ENCODE measurements at places on chromosomes 6 and 20. TPM values are rescaled to one million over a fixed set of nuclear protein-coding genes. Genes with fewer than 3 reads are reported as not detected.

DNA sequence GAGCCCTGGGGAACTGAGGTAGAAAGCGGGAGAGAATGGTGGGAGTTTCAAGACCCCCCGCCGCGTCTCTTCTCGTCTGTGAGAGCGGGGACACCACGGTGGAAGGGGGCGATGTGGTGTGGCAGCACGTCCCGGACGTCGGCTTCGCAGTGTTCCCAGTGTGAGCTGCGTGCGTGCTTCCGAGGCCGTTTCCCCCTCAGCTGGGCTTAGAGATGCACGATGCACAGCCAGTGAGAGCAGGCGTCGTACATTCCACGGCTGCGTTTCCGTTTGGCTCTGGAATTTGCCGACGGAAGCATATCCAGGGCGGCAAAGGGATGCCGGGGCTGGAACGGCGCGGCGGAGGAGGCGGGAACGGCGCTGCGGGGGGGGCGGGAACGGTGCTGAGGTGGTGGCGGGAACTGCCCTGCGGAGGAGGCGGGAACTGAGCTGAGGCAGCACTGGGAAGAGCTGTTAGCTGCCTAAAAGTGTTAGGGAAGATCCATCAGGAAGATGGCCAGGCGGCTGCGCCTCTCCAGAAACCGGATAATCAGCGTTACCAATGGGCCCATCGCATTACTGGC is 37.7 kb downstream of the KIF25 start:
- H3K36me3 ChIP-seq: no peaks in the 10 kb centered on the region
- no peak overlapping the region for H3K27ac ChIP-seq
- peak overlapping the region; percentile 66 for H3K4me3 ChIP-seq
- peak; percentile 67 for DNase-seq
- H3K27me3 ChIP-seq: no peaks in the 10 kb centered on the region
- peaks cover 24% of the 10 kb centered on the region for H3K4me1 ChIP-seq

DNA sequence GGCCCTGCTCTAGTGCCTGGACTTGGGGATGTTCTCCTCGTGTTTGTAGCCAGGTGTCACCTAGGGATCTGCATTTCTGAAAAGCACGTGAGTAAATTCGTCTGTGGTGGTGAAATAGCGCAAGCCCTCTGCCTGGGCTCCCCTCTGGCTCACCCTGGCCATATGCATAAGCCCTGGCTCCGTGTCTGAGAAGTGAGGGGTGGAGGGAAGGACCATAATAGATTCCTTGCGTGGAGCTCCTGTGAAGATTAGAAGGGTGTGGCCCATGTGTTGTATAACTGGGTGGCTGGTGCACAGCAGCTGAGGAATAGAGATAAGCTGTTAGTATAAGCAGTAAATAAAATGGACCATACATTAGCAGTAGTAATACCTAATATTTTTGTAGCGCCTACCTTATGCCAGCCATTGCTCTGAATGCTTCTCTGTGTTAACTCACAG is 4.8 kb downstream of the BCAS1 start:
- H3K4me3 ChIP-seq: no peak overlapping the region
- peaks cover 36% of the 10 kb centered on the region for H3K4me1 ChIP-seq
- DNase-seq: no peak
- H3K27me3 ChIP-seq: no peaks in the 10 kb centered on the region
- no peaks in the 10 kb centered on the region for H3K36me3 ChIP-seq

DNA sequence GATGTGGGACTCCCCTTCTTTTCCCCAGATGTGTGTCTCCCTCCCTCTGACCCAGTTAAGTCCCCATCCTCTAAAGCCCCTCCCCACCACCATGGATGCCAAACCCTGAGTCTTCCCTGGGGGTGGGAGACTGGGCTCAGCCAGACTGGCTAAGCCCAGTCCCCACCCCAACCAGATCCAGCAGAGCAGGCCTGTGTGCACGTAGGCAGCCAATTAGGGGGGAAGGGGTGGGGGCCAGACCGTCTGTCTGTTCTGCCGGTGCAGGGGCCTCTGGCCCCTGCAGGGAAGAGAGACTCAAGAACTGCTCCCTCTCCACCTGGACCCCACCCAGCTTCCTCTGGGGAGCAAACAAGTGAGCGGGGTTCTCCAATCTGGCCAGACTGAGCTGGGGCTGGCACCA is 605 bp downstream of the COX4I2 start:
- no peaks in the 10 kb centered on the region for H3K4me1 ChIP-seq
- DNase-seq: no peak
- no peak overlapping the region for H3K4me3 ChIP-seq

GRCh38 chr6:111533087-111533784 is 50.2 kb upstream of the REV3L start:
- H3K4me1 ChIP-seq: no peaks in the 10 kb centered on the region
- H3K36me3 ChIP-seq: no peaks in the 10 kb centered on the region
- H3K4me3 ChIP-seq: no peak overlapping the region
- no peak overlapping the region for H3K27ac ChIP-seq
- no peaks in the 10 kb centered on the region for H3K27me3 ChIP-seq
- DNase-seq: no peak

GRCh38 chr6:133040094-133040802 is 200.9 kb upstream of the EYA4 start:
- H3K27me3 ChIP-seq: peaks cover 7% of the 10 kb centered on the region
- no peaks in the 10 kb centered on the region for H3K4me1 ChIP-seq
- DNase-seq: peak; percentile 45
- H3K4me3 ChIP-seq: no peak overlapping the region

- peak; percentile 61 for DNase-seq
- H3K27me3 ChIP-seq: 0 out of 2 replicates have a peak, but pooled peaks cover 2% of the 10 kb centered on the region
- H3K27ac ChIP-seq: no peak overlapping the region
- no peak overlapping the region for H3K4me3 ChIP-seq
- H3K36me3 ChIP-seq: no peaks in the 10 kb centered on the region
Measured at GRCh38 chr6:154276810-154277628, 79.6 kb downstream of the IPCEF1 start.

- H3K4me1 ChIP-seq: peaks cover 4% of the 10 kb centered on the region
- H3K4me3 ChIP-seq: no peak overlapping the region
- H3K27ac ChIP-seq: no peak overlapping the region
- H3K27me3 ChIP-seq: peaks cover 28% of the 10 kb centered on the region
Measured at GRCh38 chr6:93423542-93423941, 4.2 kb upstream of the EPHA7 start.

DNA sequence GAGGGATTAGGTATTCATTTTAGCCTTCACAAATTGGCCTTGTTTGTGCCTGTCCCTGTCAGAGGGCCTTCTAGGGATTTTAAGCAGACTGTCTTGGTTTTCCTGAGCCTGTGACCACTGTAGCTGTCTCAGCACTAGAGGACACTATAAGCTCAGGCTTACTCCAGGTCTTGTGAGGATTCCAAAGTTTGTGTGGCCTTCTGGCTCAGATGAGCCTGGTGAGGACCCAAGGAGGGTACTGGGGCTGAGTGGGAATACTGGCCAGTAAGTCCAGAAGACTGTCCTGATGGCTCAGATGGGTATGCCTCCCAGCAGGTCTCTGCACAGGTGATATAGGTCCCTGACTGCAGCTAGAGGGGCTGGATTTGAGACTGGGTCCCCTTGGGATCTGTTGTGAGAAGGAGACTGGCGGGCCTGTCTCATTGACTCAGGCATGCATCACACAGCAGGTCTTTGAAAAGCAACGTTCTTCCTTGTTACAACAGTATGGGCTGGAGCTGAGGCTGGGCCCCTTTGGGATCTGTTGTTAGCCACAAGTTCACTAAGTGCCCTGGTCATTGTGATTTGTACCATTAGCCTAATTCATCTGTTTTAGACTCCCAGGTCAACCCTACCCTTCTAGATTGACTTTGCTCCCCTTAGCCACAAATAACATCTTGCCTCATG is 26.3 kb upstream of the TFB1M start:
- DNase-seq: peak; percentile 79
- no peaks in the 10 kb centered on the region for H3K36me3 ChIP-seq
- H3K4me1 ChIP-seq: peaks cover 18% of the 10 kb centered on the region

The HMGCLL1 gene
- total RNA-seq: not detected

The BAG2 gene
- 33.4 TPM for total RNA-seq

The ADGB gene
- not detected for total RNA-seq

The SLC32A1 gene
- not detected for total RNA-seq

The SUMO4 gene
- 6.3 TPM for total RNA-seq

The ERVFRD-1 gene
- not detected for total RNA-seq

Data from GM23248 (cell line).